ENCODE measurements at places on chromosomes 1 and 21.

DNA sequence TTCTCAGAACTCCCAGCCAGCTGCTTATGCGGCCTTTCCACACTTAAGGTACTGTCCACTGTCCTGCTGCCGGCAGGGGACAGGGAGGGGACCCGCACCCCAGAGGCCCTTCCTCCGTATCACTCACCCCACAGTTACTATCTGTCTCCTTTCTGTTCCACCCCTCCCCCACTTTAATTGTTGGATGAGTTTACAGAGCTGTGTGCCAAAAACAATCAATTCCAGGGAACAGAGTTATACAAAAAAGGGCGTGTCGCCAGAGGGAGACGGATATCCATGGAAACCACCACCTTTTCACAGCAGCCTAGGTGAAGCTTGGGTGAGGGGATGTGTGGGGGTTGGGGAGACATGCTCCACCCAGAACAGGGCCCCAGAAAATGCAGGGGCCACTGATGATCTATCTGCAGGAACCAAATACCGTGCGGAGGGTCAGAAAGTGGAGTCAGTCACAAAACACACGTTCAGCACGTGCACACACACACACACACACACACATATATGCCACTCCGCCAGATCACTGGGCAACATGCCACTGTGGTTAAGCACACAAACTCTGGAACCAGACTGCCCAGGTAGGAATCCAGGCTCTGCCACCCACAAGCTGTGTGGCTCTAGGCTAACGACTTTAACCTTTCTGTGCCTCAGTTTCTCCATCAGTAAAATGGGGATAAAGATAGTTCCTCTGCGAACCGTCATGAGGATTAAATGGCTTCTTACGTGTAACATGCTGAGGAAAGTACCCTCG lies 30.5 kb downstream of the CASZ1 start:
- DNase-seq = no peak

GRCh38 chr1:78322928-78323680 lies 167.7 kb upstream of the PTGFR start:
- no peak for DNase-seq

GRCh38 chr21:15437883-15438282 lies 291.9 kb upstream of the USP25 start:
- DNase-seq = no peak

- no peak for DNase-seq
These were observed 688 bp downstream of the PTTG1IP start for GRCh38 chr21:44872649-44873355.

DNA sequence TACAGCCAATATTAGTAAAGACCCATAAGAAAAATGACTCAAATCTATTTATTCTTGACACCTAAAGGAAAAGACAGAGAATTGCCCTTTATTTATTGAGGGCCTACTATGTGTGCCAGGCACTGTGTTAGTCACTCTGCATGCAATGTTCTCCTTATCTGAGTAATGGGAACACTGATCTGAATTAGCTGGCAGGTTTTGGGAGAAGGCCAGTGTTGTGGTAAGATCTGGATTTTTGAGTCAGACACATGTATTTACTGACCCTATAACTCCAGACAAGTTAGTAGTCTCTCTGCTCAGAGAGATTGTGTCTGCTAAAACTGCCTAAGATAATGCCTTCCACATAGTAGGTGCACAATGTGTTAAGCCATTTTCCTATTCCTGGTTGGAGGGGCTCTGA lies 17.3 kb downstream of the LCE4A start:
- DNase-seq = no peak

DNA sequence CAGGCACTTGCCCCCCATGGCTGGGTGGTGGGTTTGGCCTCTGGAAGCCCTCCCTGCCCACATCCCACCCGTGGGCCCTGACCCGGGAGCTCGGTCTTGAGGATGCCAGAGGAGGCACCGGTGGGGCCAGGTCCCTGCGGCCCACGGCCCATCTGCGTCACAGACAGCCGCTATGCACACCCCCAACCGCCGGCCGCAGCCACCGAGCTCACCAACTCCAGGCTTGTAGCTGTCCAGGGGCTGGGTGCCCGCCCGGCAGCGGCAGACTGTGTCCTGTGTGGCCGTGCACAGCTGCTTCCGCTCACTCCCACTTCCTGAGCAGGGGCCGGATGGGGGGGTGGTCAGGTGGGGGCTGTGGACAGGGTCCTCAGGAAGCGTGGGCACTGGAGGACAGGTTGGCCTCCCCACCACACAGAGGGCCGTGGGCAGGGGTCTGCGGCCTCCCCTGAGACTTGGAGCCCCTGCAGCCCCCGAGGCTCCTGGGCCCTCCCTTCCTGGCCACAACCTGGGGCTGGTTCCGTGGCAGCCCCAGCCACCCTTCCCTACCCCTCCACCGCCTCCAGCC lies 1.1 kb downstream of the TNFRSF4 start:
- DNase-seq = peak; percentile 67
